Tongue (tissue), 3 donors: ENCODE measurements at places on chromosomes 12 and 14. TPM values are rescaled to one million over a fixed set of nuclear protein-coding genes. Genes with fewer than 3 reads are reported as not detected.

Gene ATXN7L3B
- total RNA-seq: 49.9 TPM

Gene FAM90A1
- not detected for total RNA-seq

GRCh38 chr12:26845984-26846383, 13.0 kb upstream of the ITPR2 start:
- DNase-seq: no peak

- peak; percentile 60 for DNase-seq
These were observed 788 bp downstream of the DDHD1 start for GRCh38 chr14:53152184-53152886.

Gene ADAM20
- total RNA-seq: 5.0 TPM

DNA sequence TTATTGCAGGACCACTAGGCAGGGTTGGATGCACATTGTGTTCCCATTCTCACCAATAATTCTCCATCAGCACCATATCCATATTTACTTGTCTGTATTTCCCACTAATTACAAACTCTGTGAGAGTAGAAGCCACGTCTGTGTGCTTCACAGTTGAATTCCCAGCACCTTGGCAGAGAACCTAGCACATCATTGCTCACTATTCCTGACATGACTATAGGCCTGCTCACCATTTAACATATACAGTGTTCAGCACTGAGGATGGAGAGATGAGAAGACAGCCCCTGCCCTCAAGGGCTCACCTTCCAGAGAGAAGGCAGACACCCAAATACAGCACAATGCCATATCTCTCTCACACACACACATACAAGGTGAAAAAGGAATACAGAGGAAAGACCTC, 5.0 kb downstream of the DAD1 start:
- DNase-seq: no peak

- no peak for DNase-seq
These were observed 2.4 kb downstream of the PRKD1 start for GRCh38 chr14:29925101-29925722.
